WTC11 (cell line): ENCODE measurements at places on chromosomes 4 and X.

GRCh38 chrX:135973025-135973547 is 702 bp downstream of the MMGT1 start:
- no peak for DNase-seq

- no peak for DNase-seq
These were observed 51.1 kb downstream of the TMEM156 start for GRCh38 chr4:38980903-38981676.

DNA sequence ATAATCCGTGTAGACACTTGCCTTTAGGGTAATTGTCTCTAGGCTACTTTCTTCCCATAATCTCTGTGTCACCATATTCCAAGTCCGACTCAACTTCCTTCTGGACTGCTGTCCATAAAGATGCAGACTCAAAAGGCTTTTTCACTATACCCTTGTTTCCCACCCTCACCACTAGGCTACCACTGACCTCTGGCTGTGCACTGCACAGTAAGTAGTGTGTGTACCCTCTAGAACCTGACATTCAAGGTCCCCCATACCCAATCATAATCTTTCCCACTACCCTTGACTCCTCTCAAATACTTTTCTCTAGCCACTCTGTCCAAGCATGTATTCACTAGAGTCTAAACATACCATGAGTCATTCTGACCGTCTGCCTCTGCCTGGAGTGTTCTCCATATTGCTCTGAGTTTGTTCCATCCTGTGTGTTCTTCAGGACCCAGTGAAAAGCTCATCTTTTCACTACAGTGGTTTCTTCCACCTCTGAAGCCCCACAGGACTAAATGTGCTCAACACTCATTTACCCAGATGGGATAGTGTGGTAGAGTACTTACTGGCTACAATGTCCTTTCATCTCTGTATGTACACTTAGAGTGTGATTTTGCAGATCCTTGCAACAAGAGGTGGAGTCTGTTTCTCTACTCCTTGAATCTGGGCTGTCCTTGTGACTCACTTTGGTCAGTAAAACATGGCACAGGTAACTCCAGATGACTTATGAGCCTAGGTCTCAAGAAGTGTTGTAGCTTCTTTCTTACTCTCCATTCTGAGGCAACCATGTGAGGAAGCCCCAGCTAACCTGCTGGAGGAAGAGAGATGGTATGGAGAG is 17.4 kb downstream of the JADE3 start:
- DNase-seq, result no peak

DNA sequence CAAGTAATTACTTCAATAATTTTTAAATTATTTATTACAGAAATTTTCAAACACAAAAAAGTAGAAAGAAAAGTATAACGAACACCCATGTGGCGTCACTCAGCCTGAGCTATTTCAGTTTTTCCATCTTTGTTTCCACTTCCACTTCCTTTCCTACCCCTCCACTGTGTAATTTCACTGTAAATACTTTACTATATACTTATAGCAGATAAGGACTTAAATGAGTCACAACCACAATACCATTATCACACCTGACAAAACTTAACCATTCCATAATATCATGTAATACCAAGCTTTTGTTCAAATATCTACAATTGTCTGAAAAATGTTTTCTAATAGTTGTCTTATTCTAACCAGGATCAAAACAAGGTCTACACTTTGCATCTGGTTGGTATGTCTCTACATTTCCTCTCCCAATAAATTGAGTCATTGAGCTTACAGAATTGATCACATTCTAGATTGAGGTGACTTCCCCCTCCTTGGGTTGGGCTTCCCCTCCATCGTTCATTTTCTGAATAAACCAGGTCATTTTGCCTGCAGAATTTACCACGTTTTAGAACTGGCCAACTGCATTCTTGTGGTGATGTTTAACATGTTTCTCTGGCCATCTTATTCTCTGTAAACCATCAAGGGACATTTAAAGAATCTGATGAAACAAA is 48.7 kb downstream of the ATP10D start:
- DNase-seq, result no peak

DNA sequence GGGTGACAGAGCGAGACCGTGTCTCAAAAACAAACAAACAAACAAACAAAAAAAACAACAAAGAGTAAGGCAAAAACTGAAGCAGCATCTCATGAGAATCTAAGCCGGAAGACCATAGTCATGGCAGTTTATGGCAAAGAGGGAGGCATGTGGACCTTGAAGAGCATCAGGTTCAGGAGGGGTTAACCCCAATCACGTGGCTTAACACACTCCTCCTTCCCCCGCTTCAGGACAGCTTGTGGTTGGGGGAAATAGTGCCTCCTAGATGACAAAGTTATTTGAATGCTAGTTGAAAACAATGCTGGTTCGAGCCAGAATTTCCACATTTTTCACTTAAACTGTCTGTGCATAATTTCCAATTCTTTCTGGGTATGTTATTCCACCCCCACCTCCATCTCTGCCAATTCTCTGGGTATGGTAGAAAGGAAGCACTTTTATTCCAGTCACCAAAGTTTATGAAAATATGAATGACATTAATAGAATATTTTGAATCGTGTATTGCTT is 11.7 kb upstream of the MAP7D3 start:
- DNase-seq, result no peak

DNA sequence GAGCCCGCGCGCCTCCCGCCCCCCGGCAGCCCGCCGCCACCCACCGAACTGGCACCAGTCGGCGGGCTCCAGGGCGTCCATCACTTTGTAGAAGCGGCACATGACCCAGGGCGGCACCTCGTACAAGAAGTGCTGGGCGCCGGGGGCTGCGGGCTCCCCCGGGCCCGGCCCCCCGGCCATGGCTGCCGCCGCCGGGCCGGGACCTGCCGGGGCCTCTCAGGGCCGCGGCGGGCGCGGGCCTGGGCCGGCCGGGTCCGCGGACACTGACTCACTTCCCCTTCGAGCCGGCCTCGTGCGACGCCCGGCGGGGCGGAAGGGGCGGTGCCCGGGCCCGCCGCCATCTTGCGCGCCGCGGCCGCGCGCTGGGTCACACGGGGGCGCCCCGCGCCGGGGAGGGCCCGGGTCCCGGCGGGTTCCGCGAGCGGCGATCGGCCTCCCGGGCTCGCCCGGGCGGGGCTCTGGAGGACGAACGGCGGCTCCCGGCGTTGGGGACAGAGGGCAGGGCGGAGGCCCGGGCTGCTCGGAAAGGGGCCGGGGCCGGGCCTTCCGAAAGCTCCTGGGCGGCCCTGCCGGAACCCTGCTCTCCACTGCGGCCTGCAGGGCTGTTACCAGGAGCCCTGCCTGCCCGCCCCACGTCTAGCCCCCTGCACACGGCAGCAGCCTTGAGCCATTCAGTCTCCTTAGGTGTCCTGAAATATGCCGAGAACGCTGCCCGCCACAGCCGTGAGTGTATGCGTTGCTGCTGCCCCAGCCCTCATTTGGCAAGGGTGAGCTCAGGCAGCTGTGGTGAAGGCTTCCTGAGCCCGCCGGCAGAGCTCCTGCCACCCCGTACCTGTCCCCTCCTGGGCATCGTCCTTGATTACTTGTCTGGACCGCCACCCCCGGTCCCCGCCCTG is at the start of gene IRAK1:
Gene IRAK1, minus strand, starts transcription at position 270 of the 896 bp plus-strand sequence. Its CDS starts 90 bp downstream, at position 180.
- peak; percentile 34 for DNase-seq

- DNase-seq, result no peak
These were observed 1877.2 kb downstream of the PCDH7 start for GRCh38 chr4:32597354-32597753.

GRCh38 chrX:641671-642435 is 11.3 kb downstream of the SHOX start:
- DNase-seq, result no peak

DNA sequence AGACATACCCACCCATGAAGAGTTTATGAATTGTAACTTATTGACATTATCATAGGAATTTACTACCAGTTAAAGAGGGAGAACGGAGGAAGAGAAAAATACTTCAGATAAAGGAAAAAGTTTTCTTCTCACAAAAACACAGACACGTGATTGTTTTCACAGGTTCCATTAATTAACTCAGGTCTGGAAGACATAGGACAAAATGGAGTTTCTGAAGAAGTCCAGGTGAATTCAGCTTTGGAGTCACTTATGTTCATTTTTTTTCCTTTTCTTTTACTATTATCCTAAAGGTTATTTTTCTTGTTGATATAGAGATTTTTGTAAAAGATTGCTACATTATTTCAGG is 20.5 kb downstream of the NIPAL1 start:
- DNase-seq, result no peak

DNA sequence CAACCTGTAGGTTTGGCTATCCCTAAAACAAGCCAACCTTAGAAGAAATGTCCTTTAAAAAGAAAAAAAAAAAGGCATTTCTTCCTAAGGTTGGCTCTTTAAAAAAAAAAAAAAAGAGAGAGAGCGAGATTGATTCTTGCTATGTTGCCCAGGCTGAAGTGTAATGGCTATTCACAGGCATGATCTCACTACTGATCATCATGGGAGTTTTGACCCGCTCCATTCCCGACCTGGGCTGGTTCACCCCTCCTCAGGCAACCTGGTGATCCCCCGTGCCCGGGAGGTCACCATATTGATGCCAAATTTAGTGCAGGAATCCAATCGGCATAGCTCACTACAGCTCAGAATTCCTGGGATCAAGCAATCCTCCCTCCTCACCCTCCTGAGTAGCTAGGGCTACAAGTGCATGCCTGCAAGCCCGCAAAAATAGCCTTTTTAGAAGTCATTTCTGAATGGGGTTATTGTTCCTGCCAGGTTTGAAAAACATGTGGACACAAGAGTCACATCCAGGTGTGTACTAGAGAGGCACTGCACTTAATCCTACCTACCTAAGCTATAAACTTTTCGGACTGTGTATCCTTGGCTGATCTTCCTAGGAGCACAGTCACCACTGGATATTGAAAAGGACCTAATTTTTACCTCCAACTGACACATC is 61.4 kb upstream of the ZCCHC13 start:
- DNase-seq, result no peak

GRCh38 chr4:100644150-100644549 is 126.3 kb upstream of the EMCN start:
- no peak for DNase-seq

DNA sequence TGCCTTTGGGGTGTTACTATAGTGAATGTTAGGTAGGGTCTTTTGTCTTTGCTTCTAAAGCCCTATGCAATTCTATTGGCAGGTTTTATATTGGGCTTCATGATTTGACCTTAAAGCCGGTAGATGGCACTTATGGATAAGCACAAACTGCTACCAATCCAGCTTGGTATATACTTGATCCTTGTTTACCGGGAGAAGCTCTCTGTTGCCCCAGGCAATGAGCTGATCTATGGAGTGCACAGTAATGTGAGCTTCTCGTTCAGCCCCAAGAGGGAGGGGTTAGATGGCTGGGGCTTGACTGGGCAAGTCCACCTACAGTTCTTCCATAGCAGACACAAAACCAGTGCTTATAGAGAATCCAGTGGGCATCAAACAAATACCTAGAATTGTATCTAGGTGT is 287.2 kb upstream of the CT83 start:
- no peak for DNase-seq

- DNase-seq, result no peak
These were observed 135.4 kb downstream of the CRLF2 start for GRCh38 chrX:1076871-1077651.

- DNase-seq, result no peak
These were observed 142.6 kb downstream of the TECRL start for GRCh38 chr4:64266669-64267068.

DNA sequence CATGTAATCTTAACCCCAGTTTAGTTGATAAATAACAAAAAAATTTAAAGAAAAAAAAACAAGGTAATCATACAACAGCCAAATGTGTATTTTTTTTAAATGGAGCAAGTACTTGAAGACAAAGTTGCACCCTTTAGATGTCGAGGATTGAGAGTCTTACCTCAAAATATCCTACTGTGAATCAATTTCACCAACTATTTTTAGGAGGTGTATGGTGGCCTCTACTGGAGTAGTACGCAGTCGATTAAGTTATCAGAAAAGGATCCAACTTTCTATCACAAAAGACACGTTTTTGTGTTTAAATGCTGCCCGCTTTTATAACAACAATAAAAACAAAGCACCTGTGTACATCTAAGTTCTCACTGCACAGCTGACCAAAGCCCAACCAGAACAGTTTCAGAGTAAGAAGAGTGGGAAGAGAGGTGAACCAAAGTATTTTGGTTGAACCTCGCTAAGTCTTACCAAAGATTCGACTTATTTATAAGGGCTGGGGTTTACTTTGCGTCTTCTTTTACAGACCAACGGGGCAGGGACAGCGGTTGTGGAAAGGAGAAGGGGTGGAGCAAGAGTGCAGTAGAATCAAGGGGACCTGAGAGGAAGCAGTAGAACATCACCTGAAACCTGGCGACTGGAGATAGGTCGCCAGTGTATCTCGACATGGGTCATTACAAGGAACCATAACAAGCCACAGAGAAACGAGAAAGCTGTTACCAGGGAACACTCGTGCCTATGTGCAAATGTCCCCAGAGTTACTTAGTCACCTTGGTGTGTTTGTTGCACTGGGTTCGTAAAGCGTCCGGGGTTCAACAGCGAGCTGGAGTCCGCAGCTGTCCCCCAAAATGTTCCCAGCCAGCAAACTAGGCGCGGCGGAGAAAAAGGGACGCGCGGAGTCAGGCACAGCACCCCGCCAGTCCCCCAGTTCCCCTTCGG is 1.1 kb downstream of the RPS6KA6 start:
- DNase-seq, result peak; percentile 8

DNA sequence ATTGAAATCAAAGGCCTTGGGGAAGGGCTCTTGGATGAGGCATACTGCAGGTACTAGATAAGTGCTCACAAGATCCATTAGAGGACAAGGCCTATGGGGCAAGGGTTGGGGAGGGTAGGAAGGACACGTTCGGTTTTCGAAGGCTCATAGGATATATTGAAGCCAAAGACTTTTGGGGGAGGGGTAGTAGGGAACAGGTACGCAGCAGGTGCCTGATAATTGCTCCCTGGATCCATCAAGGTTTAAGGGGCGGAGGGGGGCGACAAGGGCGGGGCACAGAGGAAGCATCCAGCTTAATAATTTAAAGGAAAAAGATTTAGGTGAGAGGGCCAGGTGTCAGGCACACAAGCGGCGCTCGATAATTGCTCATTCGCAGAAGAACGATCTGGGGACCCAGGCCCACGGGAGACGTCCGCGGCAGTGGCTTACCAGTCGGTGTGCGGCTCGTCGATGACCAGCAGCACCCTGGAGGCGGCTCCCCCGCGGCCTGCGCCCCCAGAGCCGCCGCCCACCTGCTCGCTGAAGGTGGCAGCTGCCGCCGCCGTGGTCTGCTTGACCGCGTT is 653 bp downstream of the SYN1 start:
- DNase-seq, result no peak

GRCh38 chr4:118948545-118949144 is 60.0 kb downstream of the SYNPO2 start:
- no peak for DNase-seq

DNA sequence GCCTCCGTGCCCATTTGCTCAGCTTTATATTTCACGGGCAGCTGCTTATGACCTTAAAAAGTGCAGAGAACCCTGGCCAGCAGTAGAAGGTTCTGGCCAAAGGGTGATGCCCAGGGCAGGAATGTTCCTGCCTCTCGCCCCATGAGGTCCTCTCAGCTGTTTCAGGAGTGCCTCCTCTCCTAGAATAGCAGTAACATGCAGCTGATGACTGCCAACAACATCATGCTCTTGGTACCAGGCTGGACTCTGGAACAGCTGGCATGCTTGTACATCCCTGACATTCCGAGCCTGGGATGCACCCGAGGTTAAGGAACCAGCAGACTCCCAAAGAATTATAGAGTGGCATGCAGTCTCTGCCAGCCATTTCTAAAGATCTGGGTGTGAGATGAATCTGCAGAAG is 11.7 kb upstream of the TENM3 start:
- DNase-seq, result no peak

GRCh38 chrX:34880656-34881055 is 61.9 kb upstream of the FAM47B start:
- no peak for DNase-seq
